Suppressor macrophage treated with lipopolysaccharide for 1 hour (primary cell): ENCODE measurements at places on chromosomes 7 and 10.

GRCh38 chr7:14839307-14839706 lies 63.2 kb downstream of the DGKB start:
- DNase-seq = no peak

DNA sequence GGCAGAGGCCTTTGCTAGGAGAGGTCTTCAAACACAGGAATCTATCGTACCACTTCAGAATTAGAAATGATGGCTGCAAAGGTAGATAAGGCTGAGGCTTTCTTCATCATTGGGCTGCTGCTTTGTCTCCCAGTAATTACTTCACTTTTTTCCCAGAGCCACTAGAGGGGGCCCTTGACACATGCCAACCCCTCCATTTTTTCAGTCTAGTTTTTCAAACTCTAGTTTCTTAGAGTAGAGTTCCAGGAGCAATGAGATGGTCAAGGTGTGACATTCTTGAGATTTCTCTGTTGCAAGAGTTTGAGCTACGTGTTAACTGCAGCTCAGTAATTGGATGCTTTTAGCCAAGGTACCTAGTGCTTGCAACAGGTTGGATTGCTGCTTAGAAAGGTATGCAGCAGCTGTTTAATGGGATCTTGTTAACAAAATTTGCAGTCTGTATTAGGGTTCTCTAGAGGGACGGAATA lies 33.8 kb upstream of the RBM20 start:
- peak; percentile 65 for DNase-seq

DNA sequence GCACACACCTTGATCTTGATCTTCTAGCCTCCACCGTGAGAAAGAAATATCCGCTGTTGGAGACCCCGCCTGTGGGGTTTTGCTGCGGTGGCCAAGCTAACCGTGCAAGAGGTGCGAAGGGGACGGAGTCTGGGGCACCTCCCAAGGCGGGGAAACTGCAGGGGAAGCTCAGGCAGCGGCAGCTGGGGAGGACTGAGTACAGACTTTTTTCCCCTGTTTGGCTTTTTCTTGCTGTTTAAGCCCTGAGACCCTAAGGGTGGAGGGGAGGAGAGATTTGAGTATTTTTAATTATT lies 108.0 kb downstream of the DNAJB6 start:
- no peak for DNase-seq

GRCh38 chr10:200405-200804 lies 65.2 kb downstream of the ZMYND11 start:
- DNase-seq = no peak

DNA sequence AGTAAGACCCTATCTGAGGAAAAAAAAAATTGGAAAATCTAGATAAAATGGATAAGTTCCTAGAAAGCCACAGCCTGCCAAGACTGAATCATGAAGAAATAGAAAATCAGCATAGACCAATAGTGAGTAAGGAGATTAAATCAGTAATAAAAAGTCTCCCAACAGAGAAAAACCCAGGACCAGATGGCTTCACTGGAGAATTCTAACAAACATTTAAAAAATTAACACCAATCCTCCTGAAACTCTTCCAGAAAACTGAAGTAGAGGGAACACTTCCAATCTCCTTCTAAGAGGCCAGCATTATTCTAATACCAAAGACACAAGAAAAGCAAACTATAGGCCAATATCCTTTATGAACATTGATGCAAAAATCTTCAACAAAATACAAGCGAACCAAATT lies 8.8 kb upstream of the LIMK1 start:
- no peak for DNase-seq

DNA sequence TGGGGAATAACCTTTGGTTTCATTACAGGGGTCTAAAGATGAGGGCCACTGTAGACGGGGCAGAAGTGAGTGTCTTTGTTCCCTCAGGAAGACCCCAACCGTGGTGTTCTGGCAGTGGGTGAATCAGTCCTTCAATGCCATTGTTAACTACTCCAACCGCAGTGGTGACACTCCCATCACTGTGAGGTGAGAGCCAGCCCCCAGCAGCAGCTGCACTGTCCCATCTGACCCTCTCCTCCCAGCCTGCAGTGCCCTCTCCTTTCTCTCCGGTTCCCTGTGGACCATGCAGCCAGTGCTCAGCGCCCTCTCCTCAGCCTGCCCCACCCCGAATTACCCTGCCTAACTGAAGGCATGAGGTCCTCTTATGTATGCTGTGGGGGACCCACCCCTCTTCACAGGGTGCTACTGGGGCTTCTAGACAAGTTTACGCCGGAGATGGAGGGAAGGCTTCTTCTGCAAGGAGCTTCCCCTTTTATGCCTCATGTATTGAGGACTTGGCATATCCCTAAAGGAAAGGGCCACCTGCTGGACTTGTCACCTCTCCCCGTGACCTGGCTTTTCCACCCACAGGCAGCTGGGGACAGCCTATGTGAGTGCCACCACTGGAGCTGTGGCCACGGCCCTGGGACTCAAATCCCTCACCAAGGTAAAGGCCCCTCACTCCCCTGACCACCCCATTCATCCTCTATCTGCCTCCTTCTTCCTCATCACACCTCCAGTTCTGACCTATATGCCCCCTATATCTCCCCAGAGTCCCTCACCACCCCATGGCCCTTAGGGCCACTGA lies 5.1 kb downstream of the SFXN3 start:
- DNase-seq = no peak

GRCh38 chr7:41428381-41428780 lies 274.5 kb downstream of the INHBA start:
- no peak for DNase-seq

- no peak for DNase-seq
Measured at GRCh38 chr7:149642589-149642988, 130.8 kb downstream of the ZNF467 start.

DNA sequence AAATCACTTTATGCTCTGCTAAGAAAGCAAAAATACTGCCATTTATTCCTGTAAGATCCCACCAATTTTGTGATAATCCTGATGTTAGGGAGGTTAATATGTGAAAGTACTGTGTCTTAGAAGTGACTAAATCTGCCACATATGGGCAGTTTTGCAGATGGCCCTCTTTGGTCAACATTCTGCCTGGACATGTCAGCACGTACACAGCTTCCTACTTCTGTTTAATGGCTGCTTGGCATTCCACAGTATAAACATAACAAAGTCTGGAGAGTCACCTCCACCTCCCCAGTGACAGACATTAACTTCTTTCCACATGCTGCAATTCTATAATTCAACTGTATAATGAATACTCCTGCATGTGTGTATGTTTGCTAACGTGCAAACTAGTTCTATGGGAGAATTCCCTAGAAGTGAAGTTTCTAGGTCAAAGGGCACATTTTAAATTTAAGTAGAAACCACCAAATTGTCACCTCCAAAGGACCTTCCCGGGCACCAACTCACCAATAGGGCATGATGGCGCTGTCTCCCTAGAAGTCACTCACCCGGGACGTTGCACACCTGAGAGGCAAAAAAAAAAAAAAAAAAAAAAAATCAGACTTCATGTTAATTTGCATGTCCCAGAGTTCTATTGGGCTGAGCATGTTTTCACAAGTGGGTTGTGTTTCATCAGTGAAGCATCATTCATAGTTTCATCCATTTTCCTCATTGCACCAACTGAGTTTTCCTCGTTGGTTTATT lies 38.9 kb downstream of the MKI67 start:
- no peak for DNase-seq

- no peak for DNase-seq
Measured at GRCh38 chr7:92656121-92656520, 65.9 kb upstream of the FAM133B start.

- no peak for DNase-seq
Measured at GRCh38 chr10:71577345-71577744, 142.2 kb downstream of the C10orf105 start.

GRCh38 chr7:142327628-142328405 lies 70.0 kb upstream of the PRSS58 start:
- DNase-seq = no peak

DNA sequence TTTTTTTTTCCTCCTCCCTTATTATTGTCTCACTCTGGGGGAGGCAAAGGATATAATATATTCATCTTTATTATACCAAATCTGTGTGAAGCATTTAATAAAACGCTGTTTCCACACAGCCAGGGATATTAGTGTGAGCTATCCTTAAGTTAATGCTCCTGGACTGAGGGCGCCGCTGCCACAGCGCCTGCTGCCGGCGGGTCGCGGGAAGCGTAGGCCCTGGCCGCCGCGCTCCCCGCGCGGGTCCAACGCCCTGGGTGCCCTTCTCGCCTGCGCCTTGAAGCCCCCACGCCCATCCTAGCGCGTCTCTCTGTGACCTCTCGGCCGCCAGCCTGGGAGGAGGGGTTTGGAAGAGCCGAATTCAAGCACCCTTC lies 9.5 kb upstream of the LBX1 start:
- DNase-seq = peak; percentile 74

DNA sequence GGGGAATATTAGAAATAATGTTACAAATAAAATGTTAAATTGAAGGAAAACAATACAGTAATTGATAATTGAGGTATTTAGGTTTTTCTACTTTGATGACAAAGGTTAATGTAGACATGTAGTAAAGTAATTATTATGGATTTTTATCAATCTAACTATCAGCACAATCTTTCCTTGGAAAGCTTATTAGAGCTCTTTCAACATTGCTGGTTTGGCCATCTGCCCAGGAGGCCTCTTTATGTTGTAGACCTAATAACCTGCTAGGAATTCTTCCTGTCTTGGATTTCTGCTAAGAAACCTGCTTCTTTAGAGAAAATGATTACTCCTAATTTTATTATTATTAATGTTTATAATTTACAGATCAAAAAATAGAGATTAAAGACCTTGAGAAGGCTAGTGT lies 78.9 kb downstream of the CHRM2 start:
- DNase-seq = no peak

DNA sequence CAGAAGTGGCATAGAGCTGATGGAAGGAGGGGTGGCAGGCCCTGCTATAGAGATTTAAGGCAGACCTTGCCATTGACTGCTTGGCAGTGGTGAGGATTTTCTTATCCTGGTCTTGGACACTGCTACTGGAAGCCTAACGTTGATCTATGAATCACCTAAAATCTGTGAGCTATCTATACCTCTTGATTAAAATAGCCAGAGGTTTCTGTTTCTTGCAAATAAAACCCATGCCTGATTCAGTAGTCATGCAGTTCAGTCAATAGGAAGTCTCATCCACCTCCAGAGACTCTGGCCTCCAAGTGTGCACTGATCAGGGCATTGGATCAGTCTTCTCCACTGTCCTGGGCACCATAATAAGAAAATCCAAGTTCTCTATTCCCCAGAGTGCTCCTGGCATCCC lies 286.5 kb downstream of the PTEN start:
- no peak for DNase-seq

- DNase-seq = no peak
Measured at GRCh38 chr10:124756156-124756903, 12.2 kb upstream of the FAM53B start.

DNA sequence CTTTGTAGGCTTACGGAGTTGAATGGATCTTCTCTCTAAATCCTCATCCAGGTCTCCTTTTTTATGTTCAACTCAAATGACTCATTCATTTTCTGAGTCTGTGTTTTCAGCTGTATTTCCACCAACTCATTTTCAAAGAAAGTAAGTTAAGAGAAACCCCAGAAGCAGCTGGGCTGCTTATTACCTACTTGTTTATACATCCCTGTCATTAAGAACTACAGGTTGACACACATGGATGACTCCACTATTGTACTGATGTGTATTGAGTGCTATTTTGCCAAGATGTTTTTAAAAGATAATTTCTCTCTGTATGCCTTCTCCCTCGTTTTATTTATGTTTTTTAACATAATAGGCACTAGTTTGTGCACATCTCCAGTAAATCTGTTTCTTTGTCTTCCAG lies 41.9 kb downstream of the DGKI start:
- no peak for DNase-seq

- no peak for DNase-seq
Measured at GRCh38 chr7:129258649-129259389, 34.0 kb downstream of the AHCYL2 start.

DNA sequence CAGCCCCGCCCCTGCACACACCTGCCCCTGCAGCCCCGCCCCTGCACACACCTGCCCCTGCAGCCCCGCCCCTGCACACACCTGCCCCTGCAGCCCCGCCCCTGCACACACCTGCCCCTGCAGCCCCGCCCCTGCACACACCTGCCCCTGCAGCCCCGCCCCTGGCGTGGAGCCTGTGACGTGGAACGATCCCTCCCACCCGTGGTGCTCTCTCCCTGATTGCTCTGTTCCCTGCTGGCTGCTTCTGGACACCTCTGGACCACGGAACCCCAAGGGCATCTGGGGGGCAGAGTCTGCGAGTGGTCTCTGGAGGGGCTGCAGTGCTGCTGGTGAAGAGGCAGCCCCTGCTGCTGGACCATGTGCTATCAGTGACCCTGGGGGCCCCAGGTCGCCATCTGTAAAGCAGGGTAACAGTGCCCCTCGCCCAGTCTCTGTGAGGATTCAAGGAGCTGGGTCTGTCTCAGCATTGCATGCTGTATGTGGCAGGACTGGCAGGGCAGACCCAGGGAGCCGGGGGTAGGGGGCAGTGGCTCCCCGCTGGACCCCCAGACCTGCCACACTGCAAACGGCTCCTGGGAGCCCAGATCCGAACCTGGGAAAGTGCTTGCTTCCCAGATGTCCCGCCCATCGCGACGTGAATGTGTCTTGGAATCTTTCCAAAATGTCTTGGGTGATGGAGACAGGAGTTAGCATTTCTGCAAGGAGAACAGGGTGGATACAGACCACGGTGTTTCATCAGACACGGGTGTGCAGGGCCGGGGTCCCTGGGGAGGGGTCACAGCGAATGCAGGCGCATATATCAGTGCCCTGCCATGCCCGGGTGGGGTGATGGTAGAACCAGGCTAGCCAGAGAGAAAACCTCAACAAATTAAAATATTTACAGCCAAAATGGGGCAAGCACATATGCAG lies 27.9 kb upstream of the NKX6-2 start:
- no peak for DNase-seq

GRCh38 chr10:123274306-123275135 lies 120.3 kb downstream of the BUB3 start:
- no peak for DNase-seq

DNA sequence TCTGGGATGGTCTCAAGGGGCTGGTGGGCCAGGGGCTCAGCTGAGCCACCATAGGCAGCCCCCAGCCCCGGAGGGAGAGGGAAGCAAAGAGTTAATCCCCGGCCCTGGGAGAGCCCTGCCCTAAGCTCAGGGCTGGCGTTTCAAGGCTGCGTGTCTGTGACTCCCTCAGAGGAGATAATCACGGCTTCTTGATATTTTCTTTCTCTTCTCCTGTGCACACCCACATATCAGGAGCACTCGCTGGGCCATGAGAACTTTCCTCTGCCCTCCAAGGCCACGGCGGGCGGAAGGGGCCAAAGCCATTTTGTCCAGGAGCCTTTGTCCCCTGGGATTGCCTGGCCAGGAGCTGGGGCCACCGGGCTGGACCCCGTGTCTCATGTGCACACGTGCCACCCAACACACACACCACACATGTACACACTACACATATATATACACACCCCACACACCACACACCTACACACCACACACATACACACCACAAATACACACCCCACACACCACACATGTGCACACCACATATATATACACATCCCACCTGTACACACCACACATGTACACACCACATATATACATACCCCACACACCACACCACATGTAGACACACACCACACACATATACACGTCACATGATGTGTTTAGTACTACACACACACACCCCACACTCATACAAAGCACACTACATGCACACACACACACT lies 16.9 kb downstream of the VENTX start:
- DNase-seq = no peak
